NCI-H524 (cell line): ENCODE measurements at places on chromosomes 7 and 10.

DNA sequence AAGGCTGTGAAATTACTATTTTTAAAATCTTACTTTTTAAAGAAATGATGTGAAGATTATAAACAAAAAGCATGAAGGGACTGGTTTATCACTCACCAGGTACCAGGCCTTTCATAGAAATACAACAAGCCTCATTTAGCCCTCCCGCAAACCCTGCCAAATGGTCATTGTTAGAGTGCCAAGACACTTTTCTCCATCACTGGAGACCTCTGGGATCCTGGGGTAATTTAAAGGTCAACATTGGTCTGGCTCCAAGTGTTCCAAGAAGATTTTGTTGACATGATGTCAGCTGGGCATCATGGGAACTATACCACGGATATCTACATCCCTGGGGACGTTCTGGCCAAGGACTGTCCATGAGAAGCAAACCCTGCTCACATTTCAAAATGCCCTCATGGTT, 138.0 kb upstream of the FRMD4A start:
- no peak for DNase-seq

DNA sequence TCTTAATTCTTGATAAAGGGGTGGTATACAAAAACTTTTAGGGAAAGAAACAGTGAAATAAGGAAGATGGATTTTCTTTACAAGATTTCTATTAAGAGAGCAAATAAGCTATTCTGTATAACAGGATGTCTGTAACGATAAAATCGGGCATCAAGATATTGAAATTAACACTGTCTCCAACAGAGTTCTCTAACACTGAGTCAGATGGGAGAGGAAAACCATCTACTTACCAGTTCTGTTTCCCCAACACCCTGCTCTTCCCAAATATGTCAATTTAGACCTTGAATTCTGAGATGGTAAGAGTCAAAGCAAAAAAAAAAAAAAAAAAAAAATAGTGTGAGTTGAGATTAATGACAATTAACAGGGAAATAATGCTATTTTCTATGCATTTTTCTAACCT, 23.0 kb downstream of the SMURF1 start:
- DNase-seq, result no peak

GRCh38 chr7:37045681-37046179, 321.4 kb upstream of the AOAH start:
- DNase-seq, result peak; percentile 83

GRCh38 chr10:31694929-31695837, 233.4 kb downstream of the ARHGAP12 start:
- DNase-seq, result no peak

GRCh38 chr10:27601503-27601902, 97.4 kb downstream of the RAB18 start:
- DNase-seq, result no peak

GRCh38 chr10:47323636-47324296, 1.5 kb downstream of the GDF2 start:
- no peak for DNase-seq

DNA sequence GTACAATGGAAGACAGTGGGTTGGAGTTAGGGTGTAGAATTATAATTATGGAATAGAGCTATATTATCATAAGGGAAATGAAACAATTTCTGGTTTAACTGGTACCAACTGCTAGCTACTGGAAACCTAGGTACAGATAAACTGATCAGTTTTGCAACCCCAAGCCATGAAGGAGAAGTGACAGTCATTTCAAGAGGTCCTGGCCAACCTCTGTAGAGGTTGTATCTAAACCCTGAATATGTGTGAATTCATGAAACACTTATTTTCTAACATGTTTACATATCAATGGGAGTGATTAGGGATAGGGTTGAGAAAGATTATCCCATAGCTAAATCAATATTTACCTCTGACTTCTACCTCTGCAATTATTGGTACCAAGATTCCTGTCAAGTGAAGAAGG, 29.9 kb upstream of the CC2D2B start:
- DNase-seq, result no peak

- DNase-seq, result no peak
Observed at GRCh38 chr10:71985542-71986250, 21.5 kb downstream of the CHST3 start.

GRCh38 chr10:133324857-133325260, 11.8 kb downstream of the CALY start:
- no peak for DNase-seq

- no peak for DNase-seq
Observed at GRCh38 chr7:5596896-5597246, 173.2 kb upstream of the TNRC18 start.

- no peak for DNase-seq
Observed at GRCh38 chr7:158819571-158820203, 9.6 kb downstream of the ESYT2 start.

- DNase-seq, result no peak
Observed at GRCh38 chr7:21927693-21928092, 18.0 kb downstream of the CDCA7L start.

GRCh38 chr7:158766570-158767281, 62.1 kb upstream of the NCAPG2 start:
- DNase-seq, result no peak

GRCh38 chr7:132980402-132980801, 101.5 kb downstream of the CHCHD3 start:
- no peak for DNase-seq

DNA sequence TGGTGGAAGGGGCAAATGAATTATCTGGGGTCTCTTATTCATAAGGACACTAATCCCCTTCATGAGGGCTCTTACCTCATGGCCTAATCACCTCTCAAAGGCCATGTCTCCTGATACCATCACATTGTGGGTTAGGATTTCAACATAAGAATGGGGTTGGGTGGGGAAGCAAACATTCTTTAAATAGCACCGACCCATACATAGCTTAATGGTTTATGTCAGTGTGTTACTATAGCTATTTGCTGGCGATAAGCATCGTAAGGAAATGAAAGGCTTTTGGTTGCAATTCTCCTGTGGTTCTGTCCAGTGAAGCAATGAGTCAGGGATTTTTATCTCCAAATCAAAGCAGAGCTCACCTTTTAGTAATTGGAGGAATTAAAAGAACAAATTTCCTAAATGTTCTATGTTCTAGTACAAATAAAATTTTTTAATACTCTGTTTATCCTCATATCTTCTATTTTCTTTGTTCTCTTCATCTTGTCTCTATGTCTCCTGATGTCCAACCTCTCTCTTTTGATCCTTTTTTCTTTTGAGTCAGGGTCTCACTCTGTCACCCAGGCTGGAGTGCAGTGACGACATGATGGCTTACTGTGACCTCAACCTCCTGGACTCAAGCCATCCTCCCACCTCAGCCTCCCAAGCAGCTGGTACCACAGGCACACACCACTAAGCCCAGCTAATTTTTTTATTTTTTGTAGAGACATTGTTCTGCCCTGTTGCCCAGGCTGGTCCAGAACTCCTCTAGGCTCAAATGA, 57.0 kb upstream of the GLCCI1 start:
- DNase-seq, result no peak

- no peak for DNase-seq
Observed at GRCh38 chr10:86261941-86262687, 104.5 kb downstream of the GRID1 start.

- no peak for DNase-seq
Observed at GRCh38 chr7:6430271-6430940, 17.3 kb downstream of the DAGLB start.

DNA sequence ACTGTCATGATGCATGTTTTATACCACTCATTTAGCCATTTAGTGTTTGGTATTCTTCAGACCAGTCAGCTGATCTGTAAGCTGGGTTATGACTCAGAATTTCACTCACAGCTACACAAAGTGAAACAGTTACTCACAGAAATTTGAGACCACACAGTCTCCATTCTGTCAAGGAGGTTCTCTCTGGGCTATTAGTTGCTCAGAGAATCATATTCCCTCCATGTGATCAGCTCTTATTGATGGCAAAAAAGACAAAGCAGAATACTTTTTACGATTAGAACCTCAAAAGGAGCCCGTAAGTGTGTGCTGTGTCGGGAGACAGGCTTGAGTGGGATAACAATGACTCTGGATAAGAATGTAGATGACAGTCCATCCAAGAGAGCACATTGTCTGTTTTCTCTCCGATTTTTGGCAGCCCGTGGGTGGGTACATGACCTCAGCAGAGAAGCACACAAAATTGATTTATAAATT, 277.6 kb upstream of the SORCS1 start:
- DNase-seq, result no peak
